Naive thymus-derived CD4-positive, alpha-beta T cell (primary cell): ENCODE measurements at places on chromosomes 2 and 18.

GRCh38 chr2:160613466-160614153 lies 120.0 kb upstream of the RBMS1 start:
- DNase-seq, result no peak

DNA sequence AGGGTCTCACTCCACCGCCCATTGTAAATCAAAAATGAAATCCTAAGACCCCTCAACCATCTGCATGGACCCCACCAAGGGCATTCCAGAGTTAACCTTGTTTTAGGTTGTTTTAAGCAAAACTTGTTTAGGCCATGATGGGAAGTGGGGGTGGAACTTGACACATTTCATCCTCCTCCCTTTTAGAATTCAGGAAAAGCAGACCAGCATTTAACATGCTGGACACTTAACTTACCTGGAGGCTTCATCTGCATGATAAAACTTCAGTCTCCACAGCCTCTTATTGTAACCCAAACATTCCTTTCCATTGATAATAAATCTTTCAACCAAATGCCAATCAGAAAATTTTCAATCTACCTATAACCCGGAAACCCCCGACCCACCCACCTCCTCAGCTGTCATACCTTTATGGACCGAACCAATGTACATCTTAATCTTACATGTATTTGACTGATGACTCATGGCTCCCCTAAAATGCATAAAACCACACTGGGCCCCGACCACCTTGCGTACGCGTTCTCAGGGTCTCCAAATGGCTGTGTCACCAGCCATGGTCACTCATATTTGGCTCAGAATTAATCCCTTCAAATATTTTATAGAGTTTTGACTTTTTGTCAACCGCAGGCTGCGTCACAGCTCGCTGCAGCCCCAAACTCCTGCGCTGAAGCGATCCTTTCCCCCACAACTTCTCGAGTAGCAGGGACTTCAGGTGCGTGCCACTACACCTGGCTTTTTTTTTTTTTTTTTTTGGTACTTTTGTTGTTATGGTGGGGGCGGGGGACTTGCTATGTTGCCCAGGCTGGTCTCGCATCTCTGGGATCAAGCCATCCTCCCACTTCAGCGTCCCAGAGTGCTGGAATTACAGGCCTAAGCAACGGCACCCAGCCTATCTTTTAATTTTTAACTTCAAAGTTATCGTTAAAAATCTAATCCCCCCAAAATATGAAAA lies 917 bp downstream of the MPPE1 start:
- DNase-seq, result no peak

GRCh38 chr2:154814856-154815255 lies 116.4 kb downstream of the KCNJ3 start:
- no peak for DNase-seq

DNA sequence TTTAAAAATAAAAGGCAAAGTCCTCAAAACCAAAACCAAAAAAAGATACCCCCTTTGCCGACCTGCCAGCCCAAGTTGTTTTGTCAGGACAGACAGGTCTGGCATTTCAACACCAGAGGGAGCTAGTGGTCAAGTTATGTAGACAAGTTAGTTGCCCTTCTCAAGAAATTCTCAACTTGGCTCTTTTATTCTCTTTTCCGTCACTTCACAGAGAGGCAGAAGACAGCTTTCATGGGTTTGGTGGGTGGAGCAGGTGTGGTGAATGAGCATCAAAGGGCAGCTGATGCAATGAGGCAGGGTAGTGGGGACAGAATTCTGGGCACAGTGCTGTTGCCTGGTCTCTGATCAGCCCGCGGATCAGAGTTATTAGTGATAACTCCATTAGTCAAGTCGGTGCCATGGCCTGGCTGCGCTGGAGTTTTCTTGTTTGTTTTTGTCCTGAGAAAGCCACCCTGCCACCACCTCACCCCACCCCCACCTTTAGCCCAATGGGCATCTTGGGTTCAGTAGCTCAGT lies 303.7 kb upstream of the EPAS1 start:
- peak; percentile 46 for DNase-seq

DNA sequence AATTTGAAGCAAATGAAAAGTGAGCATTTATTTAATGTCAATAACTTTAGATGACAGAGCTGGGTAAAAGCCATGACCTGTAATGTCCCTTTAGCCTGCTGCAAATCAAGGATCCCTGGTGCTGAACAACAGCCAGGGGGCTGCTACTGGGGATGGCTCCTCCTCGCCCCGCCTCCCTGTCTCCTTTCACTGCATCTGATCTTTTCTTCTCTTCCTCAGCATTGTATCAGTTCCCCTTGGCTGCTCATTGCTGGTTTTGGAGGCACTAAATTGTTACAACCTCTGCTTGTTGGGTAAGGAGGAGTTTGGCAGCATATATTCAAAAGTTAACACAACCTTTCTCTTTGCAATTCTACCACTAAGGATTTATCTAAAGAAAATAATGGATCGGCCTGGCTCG lies 236.3 kb upstream of the ID2 start:
- DNase-seq, result no peak

- DNase-seq, result no peak
Observed at GRCh38 chr2:545711-546650, 131.2 kb downstream of the TMEM18 start.

DNA sequence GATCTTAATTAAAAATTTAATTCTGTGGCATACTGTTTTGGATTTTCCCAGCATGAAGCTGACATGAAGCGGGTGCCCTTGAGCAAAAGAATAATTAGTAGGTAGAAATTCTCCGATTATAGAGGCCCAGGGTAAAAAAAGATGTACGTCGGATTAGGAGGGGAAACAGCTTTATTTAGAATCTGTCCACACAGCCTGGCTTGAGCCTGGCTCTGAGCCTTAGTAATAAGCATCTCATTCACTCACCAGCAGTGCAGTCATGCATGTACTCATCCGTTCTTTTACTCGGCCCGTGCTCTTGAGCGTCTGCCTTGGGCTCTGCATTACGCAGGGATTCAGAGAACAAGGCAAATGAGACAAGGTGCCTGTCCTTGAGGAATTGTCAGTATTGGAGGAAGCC lies 219.3 kb downstream of the AGAP1 start:
- DNase-seq, result no peak

GRCh38 chr2:20356042-20356441 lies 5.4 kb upstream of the PUM2 start:
- DNase-seq, result no peak
